Common myeloid progenitor, CD34-positive (primary cell): ENCODE measurements at places on chromosomes 13 and 19.
A peak's percentile ranks its signal among the peaks of the same experiment; 100 is the strongest.

DNA sequence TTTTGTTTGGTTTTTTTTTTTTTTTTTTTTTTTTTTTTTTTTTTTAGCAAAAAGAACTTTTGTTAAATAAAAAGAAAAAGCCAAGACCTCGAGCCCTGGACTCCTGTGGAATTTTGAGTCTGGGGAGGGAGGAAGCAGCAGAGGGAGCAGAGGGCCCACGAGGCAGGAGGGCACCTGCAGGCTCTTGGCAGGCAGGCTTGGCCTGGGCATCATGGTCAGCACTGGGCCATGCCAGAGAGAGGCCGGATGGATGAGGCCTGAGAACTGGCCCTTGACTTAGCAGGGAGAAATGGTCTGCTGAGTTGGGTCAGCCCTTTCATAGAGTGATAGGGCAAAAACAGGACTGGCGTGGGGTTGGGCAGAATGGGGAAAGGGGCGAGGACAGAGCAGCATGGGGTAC, 100.4 kb downstream of the GPR12 start:
- DNase-seq: no peak

DNA sequence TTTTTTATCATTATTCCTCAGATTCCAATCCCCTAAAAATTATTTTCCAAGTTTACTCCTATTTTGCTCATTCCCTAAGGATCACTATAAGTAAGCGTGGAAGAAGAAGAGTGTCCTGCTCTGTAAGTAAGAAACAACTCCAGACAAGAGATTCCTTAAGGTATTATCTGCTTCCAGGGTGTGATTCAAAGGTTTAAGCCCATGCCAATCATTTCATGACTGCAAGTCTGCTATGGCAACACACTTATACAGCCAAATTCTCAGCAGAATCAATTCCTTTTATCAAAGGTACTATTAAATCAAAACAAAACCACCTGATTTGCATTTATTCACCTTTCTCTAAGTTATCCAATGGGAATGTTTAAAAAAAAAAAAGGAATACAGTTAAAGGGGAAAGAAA, 43.7 kb downstream of the FOXO1 start:
- no peak for DNase-seq

- DNase-seq: no peak
Observed at GRCh38 chr13:53214433-53214832, 185.8 kb downstream of the OLFM4 start.

- DNase-seq: no peak
Observed at GRCh38 chr19:13726323-13726722, 38.0 kb upstream of the MRI1 start.

DNA sequence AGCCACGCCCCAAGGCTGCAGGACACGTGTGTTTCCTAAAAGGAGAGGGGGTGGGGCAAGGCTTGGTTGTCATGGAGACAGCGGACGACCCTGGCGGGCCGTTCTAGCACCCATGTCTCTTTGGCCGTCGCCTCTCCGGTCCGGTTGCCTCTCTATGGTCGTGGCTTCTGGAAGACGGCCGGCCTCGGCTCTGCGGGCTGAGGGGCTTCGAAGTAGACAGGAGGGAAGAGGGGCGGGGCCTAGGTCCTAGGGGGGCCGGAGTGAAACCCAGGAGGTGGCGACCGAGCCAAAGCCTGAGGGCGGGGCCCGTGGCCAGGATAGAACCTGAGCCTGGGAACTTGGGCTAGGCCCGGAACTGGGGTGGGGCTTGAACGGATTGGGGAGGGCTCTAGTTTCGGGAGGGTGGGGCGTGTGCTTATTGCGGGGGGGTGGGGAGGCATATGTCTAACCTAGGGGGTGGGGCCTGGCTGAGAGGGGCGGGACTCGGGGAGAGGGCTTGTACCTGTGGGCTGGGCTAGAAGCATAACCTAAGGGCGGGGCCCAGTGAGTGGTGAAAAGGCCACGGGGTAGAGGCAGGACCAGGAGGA, 750 bp upstream of the SLC27A1 start:
- peak; percentile 97 for DNase-seq

GRCh38 chr13:73833325-73834070, 300.7 kb downstream of the KLF12 start:
- DNase-seq: no peak

DNA sequence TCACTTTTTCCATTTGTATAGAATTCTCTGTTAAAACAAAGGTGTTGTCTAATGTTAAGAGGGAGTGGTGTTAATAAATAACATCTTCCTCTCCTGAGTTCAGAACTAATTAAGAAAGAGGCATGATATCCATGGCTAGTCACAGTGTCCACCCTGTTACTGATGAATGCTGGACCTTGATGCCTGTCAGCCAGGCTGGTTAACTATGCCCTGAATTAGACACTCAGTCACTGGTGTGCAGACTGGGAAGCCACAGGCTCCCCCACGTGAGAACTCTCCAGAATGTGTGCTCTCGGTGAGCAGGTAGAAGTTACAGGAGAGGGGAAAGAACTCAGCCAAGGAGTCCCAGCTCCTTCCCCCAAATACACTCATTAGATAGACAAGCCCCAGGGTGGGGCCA, 56.1 kb upstream of the RNF113B start:
- DNase-seq: no peak

GRCh38 chr19:43699506-43700394, 16.1 kb upstream of the IRGC start:
- DNase-seq: no peak
